ENCODE measurements at places on chromosomes 6 and 20.

DNA sequence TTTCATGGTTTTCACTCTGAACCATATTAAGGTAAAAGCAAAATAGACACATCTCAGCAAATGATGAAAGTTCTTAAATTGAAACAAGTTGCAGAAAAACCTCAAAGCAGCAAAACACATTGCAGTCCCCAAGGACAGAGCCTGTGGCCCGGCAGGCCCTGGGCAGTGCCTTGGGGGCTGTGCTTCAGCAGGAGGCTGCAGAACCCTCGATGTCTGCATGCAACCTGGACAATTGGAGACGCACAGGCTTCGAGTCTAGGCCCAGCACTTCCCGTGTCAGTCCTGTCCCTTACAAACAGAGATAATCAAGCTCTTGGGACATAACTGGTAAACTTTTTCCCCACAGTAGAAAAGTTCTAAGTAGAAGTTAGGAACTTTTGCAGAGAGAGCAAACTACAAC lies 9.2 kb downstream of the PYGB start:
- no peak for DNase-seq

DNA sequence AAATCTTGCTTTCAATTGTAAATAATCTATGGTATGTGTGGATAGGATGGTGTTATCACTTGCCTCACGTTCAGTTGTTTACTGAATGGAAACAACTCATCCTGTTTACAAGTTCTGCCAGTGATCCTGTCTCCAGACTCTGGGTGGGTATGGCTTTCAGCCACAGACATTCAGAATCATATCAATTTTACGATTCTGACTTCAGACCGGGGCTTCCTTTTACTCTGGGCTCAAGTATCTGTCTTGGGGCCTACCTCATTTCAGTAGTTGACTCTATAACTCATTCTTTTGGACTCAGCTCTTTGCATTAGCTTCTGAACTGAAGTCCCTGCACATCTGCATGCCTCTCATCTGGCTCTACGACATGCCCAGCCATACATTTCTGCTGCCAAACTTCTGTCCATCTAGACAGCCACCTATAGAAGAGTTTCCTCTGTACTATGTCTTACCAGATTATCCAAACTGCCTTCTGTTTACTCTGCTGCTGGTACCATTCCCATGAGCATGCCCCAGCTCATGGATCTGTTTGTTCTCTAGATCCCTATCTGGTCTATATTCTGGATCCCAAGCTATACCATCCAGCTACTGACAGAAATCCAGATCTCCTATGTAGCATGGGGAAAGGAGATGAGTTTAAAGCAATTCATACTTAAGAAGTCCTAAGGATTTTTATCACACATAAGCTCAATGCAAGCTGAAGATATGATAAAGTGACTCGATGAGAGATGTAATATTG lies 34.3 kb downstream of the FYN start:
- no peak for DNase-seq

GRCh38 chr6:7085911-7086310 lies 21.9 kb upstream of the RREB1 start:
- DNase-seq = no peak

DNA sequence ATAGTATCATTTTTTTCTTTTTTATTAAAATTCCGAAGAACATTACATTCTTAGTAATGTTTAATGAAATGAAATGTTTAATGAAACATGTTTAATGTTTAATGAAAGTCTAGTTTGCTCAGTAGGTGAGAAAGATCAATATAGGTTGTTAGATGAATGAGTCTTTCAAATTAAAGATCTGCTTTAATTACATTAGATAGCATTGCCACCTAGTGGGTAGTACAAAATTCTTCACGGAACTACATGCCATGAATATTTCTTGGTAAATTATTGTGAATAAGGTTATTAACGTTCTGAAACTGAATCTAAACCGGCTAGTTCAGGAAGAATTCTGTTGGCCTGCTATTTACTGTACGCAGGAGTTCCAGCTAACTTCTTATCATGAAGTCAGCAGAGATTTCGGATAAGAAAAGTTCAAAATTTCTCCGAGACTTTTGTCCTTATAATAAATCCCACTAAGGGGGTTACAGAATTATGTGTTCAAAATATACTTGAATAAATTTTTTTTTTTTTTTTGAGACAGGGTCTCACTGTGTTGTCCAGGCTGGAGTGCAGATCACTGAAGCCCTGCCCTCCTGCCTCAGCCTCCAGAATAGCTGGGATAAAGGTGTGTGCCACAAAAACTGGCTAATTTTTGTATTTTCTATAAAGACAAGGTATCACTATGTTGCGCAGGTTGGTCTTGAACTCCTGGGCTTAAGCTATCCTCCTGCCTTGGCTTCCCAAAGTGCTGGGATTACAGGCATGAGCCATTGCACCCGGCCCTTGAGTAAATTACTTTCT lies 7.9 kb upstream of the GMNN start:
- peak; percentile 16 for DNase-seq

DNA sequence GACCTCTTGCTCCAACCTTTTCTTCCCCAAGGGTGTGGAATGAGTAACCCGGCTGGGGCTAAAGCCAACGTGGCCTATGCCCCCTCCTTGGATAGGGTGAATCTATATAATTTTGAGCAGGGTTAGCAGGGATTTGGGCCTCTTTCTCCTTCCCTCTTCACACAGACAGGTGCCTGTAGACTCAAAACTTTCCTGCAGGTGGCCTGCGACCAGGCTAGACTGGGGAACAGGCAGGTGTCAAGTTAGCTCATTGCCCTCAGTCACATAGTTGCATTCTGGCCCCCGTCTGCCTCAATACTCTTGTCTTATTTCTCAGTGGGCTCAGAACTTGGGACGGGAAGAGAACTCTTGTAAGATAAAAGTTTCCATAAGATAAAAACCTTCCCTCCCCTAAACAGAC lies 243.0 kb downstream of the ATXN1 start:
- DNase-seq = no peak

DNA sequence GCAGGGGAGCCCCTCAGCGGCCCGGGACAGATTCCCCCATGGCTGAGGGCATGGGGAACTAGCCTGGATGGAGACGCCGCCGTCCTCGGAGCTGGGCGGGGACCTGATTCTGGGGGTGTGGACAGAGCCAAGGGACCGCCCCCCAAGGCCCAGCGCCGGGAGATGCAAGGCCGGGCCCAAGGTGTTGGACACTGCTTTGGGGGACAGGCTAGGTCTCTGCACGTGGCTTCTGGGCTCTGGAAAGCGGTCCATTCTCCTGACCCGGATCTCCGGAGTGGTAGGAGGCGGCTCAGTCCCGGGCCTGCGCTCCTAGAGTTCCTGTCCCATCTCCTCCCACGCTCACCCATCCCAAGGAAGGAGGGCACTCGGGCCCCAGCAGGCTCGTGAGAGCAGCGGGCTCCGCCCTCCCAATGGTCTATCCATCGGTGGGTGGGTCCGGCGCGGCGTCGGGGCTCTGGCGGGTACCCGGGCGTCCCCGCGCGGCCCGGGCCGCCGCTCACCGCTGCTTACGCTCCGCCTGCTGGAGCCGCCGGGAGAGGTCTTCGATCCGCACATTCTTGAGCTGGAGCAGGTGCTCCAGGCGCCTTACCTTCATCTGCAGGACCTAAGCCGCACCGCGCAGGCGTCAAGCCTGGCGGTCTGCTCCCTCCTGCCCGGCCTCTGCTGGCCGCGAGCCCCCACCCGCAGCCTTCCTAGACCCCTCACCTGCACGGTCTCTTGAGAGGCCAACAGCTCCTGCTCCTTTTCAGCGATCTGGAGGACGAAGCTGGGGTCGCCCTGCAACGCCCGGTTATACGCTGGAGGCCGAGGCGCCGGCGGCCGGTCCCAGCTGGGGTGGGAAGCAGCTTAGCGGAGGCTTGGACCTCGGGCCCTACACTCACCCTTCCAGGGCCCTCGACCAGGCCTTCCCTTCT lies 3.3 kb downstream of the SPEF1 start:
- DNase-seq = peak; percentile 41

- DNase-seq = no peak
Observed at GRCh38 chr6:105058316-105058715, 101.4 kb downstream of the LIN28B start.

- no peak for DNase-seq
Observed at GRCh38 chr6:240151-240550, 52.1 kb upstream of the DUSP22 start.

DNA sequence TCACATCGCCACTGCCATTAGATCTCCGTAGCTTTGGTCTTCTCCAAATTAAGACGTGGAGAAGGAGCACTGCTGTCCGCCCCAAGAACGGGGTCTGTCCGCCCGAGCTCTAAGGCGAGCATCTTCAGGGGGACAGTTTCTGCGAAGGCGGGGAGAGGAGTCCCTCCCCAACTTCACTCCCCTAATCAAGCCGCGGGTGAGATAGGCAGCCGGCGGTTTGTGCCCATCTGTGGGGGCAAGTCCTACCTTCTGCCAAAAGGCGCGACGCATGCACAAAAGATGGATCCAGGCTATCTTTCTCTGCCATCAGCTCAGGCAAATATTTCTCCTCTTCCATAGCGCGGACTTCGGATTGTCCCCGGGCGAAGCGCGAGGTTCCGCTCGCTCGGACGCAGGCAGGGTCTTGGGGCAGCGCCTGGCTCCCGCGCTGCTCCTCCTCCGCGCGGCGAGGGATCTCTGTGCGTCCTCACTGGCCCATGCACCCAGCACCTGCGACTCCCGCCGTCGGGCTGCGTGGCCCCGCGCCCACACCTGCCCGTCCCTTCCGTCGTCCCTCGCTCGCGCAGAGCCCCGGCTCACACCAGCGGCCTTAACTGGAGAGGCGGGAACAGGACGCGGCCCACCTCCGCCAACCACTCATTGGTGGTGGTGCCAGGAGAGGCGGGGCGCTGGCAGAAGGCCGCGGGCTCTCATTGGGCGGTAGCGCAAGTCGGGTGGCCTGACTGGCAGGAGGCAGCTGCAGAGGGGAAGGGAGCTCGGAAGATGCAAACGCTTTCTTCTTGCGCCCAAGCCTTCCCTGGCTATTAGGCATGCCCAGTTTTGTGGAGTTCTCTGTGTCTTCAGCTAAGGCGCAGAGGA lies at the start of gene KHDRBS2:
KHDRBS2 (minus strand) TSS at position 614 of the 858 bp plus-strand sequence.
- DNase-seq = peak; percentile 40

DNA sequence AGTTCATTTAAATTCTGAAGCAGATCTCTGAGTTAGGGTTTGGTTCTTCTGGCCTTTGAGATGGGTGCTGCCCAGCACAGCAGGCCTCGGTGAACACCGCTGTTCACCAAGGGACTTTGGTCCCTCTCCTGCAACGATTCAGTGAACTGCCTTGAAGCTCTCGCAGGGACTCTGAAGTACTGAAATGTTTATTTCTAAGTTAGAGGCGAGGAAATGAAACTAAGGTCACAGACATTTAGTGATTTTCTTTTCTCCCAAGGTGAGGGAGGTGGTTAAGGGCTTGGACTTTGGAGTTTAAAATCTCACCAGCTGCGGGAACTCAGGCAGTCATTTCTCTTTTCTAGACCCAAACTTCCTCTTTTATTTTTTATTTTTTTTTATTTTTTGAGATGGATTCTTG lies 26.2 kb downstream of the E2F3 start:
- no peak for DNase-seq

DNA sequence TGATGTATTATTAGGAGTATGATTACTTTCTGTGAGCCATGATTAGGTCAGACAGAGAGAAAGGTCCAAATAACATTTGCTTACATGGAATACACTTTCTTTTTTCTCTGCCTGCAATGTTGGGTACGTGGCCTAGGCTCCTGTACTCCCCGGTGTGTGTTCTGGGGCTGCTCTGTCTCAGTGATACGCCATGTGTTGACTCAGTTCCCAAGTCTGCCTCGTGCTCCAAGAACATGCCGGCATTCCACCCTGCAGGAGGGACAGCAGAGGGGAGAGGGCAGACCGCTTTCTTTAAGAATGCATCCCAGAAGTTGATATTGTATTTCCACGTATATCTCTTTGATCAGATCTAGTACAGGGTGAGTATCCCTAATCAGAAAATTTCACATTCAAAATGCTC lies 33.3 kb upstream of the THBS2 start:
- no peak for DNase-seq

GRCh38 chr20:59993736-59994430 lies 35.7 kb downstream of the CDH26 start:
- DNase-seq = no peak

GRCh38 chr6:27894839-27895762 lies 17.1 kb downstream of the OR2B2 start:
- peak; percentile 79 for DNase-seq

GRCh38 chr6:38501931-38502330 lies 137.8 kb downstream of the BTBD9 start:
- DNase-seq = no peak

Measured in immature natural killer cell (primary cell).